ENCODE measurements at places on chromosomes 12 and 14.

- DNase-seq = no peak
Measured at GRCh38 chr12:30969606-30970395, 43.3 kb downstream of the TSPAN11 start.

DNA sequence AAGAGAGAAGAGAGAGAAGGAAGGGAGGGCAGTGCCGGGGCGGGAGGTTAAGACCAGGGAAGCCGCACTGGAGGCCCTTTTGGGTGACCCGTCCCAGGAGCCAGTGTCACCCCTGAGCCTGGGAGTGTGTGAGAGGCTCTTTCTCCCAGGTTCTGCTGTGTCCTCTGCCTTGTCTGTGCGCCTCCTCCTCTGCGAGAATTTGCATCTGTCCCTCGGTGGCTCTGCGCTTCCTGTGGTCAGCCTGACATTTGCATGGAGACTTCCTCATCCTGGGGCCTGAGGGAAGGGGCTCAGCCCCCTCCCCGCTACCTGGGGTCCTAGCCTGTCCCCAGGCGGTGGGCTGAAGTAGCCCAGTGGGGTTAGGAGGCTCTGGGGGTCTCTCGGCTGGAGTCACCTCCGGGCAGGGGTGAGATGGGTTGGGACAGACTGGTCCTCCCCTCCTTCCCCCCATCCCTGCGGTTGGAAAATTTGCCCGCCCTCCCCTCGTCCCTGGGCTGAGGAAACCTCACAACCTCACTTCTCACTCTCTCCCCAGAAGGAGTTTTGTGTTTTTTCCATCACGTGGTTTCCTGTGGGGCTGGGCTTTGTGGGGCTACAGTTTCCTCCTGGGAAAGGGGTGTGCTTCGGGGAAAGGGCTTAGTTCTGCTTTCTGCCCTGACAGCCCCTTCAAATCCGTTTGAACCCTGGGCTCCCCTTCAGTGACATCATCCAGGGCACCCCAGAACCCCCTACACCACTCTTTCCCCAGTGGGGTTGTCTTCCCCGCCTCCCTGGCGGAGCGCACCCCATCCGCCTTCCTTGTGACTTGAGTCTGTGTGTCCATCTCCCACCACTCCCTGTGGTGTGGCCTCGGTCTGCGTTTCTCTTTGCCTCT lies 2.5 kb downstream of the PTPN6 start:
- DNase-seq = peak; percentile 70

- no peak for DNase-seq
Measured at GRCh38 chr12:11958221-11959091, 112.3 kb upstream of the BCL2L14 start.

DNA sequence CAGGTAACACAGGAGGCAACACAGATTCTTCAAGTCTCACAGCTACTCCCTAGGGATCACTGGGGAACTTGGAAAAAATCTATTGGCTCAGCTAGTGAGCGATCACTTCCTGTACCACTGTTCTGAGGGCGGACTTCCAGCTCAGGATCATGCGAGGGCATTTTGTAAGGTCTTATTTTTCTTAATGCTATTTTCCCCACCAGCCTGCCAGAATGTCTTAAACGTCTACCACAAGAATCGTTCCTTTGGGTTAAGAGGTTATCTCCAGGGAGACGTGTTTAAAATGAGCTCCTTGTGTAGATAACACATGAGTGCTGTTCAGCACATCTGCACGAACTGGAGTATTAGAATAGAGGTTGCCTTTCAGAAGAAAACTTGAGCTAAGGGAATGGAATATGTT lies 162.6 kb downstream of the ETNK1 start:
- no peak for DNase-seq

- DNase-seq = no peak
Measured at GRCh38 chr12:107091989-107092641, 1.2 kb downstream of the CRY1 start.
